ENCODE measurements at places on chromosomes 2 and 18.
A peak's percentile ranks its signal among the peaks of the same experiment; 100 is the strongest.

- no peak for DNase-seq
These were observed 218.0 kb downstream of the IRS1 start for GRCh38 chr2:226581661-226582060.

GRCh38 chr18:5294113-5294456 is 1.4 kb downstream of the ZBTB14 start:
- no peak for DNase-seq

DNA sequence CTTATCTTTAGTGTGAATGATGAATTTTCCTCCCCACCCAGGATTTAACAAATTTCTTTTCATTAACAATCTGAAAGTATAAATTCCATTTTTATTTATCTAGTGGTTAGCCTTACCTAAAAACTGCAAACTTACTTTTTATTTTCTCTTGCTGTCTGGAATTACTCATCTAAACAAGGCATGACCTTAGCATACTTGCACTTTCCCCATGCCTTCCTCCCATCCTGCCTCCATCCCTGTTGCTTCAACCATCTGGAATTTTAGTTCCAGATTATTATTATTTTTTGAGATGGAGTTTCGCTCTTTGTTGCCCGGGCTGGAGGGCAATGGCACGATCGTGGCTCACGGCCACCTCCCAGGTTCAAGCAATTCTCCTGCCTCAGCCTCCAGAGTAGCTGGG is 35.6 kb downstream of the GDF7 start:
- no peak for DNase-seq

DNA sequence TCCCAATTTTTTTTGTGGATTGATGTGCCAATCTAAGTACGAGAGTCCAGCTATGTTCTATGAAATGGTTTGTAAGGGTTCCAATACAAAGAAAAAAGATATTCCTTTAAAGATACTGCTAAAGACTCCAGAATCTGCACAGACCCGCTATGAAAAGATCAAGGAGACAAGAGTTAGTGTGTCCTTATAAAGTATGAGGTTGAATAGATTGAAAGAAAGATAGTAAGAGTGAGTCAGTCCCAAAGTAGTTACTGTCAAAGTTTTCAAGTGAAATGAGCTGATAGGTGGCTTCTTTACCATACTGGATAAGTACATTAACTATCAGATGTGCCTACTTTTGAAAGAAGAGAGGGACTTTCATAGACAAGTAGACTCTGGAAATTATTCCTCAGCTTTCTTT is 17.9 kb upstream of the EHBP1 start:
- no peak for DNase-seq

- DNase-seq, result peak; percentile 60
These were observed 26.8 kb downstream of the THAP4 start for GRCh38 chr2:241609859-241610793.

DNA sequence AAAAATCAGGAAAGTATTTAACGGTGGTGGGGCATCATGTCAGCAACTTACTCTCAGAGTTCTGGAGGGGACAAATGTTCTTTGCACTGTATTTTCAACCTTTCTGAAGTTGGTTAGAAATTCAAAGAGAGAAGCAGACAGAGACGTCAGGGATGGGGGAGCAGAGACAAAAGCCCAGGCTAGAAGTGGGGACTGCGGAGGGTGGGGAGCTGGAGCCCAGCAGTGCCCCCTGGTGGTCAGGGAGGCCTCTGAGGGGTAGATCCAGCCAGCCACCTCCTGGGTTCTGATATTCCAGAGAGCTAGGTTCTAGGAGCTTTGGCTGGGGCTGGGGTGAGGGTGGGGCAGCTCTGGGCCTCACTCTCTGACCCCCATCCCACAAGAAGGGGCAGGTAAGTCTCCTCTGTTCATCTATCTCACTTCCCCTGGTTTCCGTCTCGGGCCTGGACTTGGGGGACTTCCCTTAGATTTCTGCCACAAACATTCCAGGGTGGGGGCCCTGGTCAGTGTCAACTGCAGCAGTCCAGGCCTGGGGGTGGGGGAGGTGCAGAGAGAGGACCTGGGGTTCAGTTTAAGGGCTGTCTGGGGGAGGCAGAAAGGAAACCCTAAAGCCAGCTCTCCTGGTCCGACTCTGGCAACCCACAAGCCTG is 8.9 kb downstream of the TNS1 start:
- DNase-seq, result no peak

- DNase-seq, result no peak
These were observed 3.7 kb upstream of the ATG16L1 start for GRCh38 chr2:233247744-233248143.

DNA sequence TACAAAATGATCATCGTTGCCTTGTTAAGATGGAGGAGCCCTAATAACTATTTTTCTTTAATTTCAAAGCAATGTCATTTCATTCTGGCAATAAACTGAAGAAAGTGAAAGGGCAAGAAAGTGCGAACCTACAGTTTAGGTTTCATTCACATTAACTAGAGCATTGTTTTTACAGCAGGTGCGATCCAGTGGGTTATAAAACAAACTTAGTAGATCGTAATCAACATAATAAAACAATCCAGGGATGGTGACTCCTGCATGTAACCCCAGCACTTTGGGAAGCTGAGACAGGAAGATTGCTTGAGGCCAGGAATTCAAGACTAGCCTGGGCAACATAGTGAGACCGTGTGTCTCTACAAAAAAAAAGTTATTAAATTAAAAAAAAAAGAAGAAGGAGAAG is 51.1 kb downstream of the AP1S3 start:
- no peak for DNase-seq

DNA sequence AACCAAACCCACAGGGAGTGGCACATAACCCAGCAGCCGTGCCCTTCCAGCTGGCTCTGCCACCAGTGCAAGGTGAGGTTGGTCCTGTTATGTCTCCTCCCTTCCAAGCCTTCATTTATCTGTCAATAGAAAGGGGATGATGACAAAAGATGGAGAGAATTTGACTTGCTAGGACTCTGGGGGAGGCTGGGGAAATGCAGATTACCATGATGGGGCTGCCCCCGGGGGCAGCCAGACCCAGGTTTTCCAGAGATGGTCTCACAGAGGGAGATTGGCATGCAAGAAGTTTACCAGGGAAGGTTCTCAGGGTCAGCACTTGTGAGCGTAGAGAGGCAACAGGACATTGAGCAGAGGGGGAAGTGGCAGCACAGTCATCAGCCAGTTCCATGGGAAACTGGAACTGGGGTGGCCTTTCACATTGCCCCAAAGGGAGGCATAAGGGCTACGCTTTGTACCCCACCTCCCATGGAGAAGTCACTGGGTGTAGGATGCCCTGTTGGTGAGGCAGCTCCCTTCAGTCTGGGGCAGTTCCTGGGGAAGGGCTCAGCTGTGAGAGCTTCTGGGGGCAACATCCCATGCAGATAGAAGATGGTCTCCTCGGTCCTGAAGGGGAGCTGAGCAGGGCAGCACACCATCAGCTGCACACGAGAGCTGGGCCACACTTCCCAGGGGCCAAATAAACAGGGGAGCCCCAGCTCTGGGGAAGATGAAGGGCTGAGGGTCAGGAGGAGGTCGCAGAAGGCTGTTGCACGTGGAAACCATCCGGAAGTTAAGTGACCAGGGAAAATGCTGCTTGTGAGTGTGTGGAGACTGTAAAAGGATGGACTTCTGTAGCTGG is 117.8 kb upstream of the EPC2 start:
- no peak for DNase-seq

DNA sequence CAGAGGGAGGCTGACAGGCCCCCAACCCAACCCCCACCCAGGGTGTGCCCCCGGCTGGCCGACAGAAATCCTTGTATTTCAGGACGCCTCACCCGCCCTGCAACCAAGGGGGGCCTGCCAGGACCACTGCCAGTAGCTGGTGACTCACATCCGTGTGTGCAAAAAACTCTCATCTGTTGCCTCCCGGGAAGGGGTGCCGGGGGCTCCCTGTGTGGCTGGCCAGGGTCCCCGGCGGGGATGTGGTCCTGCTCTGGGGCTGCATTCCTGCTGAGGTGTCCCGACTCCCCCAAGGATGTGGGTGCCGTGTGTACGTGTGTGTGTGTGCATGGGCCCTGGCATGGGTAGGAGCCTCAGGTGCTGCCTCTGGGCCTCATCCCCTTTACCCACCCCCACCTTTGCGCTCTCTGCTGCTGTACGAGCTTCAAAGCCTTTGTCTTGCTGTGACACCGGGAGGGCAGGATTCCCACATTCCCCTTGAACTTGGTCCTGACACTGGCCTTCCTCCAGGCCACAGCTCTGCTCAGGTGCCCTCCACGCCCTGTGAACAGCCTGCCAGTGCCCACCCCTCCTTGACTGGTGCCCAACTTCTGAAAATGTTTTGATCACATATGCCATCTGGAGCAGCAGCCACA is 226.3 kb upstream of the HDAC4 start:
- no peak for DNase-seq

DNA sequence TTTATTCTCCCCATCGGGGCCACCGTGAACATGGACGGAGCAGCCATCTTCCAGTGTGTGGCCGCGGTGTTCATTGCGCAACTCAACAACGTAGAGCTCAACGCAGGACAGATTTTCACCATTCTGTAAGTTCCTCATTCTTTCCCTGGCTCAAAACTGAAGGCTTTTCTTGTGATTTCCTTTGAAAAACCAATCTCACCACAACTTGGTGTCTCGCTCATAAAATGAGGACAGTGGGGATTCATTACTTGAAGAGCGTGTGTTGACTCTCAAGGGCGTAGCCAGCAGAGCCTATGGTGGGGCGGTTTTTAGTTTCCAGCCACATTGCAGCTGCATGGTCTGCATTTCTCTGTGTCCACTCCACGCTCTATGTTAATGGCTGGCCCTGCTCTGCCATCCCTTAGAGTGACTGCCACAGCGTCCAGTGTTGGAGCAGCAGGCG is 29.0 kb downstream of the SLC1A4 start:
- no peak for DNase-seq
